ENCODE measurements at places on chromosomes 16 and 17.

- no peak for DNase-seq
Observed at GRCh38 chr16:26561303-26561702, 505.4 kb upstream of the C16orf82 start.

- DNase-seq = peak; percentile 53
Observed at GRCh38 chr16:79601931-79602627, 1.5 kb upstream of the MAF start.

DNA sequence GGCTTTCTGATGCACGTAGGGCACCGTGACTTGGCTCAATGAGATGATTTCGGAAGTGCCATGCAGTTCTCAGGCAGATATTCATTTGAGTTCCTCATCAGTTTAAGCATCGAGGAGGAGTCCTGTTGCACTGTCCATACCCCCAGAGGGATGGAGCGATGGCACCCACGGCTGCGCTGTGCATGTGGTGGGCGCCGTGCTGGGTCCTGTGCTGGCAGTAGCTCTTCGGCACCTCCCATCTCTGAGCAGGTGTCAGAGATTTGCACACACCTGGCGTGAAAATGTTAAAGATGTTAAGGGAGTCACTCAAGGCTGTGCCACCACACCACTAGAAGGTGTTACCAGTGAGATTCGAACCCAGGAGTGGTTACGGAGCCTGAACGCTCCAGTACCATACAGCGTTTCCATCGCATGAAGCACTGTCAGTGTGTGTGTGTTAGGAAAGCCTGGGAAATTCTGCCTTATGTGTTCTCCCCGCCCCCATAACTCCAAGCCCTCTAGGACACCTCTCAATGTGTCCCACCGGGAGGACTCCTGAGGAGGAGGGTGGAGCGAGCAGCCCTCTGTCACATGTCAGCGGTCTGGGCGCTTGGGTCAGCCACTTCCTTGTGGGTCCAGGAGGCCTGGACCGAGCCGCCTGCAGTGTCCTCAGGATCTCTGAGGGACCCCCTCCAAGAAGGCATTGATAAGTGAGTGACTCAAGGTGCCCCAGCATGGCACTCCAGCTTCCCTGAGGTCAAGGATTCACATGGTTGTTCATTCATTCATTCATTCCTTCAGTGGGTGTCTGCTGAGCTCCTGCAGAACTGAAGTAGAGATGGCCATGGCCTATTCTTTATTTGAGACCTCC lies 3.8 kb downstream of the MRC2 start:
- no peak for DNase-seq

- DNase-seq = no peak
Observed at GRCh38 chr17:75752802-75753513, 12.0 kb downstream of the GALK1 start.

GRCh38 chr16:82891918-82892317 lies 265.1 kb downstream of the CDH13 start:
- DNase-seq = no peak

DNA sequence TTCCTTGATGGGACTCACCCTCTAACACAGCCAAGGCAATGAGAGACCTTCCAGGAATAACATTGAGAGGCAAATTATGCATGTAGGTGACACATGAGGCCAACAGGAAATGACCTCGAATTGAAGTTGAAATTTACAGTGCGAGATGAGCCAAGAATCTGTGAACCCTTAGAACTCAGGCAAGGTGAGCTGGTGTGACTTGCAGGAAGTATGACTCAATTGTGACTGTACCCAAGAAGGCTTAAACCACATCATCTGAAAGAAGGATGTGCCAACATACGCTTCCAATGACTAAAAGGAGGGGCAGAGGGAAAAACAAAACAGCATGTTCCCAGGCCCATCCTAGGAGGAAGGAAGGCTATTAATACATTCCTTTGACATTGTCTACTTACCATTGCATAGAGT lies 44.8 kb downstream of the PITPNC1 start:
- peak; percentile 40 for DNase-seq

GRCh38 chr17:56909742-56910508 lies 3.9 kb downstream of the TRIM25 start:
- DNase-seq = no peak

GRCh38 chr16:53991754-53992378 lies 287.9 kb downstream of the FTO start:
- no peak for DNase-seq

- DNase-seq = no peak
Observed at GRCh38 chr17:302300-302698, 50.3 kb downstream of the RPH3AL start.

DNA sequence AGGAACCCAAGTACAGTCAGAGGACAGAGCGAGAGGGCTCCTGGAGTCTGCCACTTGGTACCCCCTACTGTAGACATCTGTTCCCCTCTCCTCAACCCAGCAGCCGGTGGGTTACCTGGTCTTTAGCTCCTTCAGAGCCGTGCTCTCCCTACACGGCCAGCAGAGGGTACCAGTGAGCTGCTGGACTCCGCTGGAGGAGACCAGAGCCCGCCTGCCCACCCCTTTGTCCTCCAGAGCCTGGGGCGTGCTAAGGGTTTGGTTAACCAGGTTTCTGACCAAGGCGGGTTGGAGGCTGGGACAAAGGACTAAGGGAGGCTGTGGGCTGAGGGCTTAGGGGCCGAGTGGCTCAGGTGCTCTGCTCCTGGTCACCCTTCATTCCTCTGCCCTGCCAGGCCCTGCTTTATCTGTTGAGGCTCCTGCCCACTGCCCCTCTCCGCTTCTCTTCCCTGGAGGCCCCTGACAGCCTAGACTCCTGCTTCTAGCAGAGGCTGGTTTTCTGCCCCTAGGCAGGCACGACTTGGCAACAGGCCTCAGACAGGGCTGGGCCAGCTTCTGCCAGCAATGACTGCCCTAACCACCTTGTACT lies 2.7 kb upstream of the HSD11B2 start:
- peak; percentile 68 for DNase-seq

DNA sequence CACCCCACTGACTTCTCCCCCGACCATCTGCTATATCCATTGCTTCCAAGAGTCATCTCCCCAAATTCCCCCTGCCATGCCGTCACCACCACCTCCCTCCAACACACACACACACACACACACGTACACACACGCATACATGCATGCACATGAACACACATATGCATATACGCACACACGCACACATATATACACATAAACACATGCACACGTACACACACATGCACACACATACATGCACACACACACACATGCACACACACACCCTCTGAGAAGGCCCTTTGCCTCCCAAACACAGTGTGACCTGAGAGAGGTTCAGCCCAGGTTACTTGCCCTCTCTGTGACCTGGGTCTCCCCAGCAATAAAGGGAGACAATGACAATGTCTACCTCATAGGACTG lies 95.1 kb downstream of the ZNF423 start:
- no peak for DNase-seq

GRCh38 chr17:27247071-27247957 lies 46.6 kb upstream of the WSB1 start:
- peak; percentile 42 for DNase-seq

GRCh38 chr16:80776856-80777255 lies 27.5 kb downstream of the CDYL2 start:
- DNase-seq = no peak

DNA sequence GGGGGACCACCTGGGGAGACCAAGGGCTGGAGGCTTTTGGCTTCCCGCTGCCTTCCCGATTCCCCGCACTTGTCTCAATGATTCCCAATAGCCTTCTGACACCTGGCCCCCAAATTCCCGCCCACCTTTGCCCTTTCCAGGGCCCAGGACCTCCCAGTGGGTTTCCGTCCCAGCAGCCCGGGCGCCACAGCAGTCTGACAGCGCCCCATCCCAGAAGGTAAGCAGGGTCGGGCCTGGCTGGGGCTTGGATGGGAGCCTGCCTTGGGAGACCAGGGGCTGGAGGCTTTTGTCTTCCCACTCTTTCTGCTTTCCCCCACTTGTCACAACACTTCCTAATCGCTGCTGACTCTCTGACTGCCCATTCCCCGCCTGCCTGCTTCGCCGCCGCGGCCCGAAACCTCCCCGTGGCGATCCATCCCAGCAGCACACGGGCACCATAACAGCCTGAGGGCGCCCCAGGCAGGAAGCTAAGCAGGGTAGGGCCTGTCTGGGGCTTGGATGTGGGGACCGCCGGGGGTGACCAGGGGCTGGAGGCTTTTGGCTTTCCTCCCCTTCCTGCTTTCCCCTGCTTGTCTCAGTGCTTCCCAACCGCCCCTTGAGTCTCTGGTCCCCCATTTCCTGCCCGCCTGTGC lies 2289.3 kb downstream of the TP53TG3F start:
- no peak for DNase-seq

- DNase-seq = no peak
Observed at GRCh38 chr17:58533616-58534188, 19.3 kb upstream of the MTMR4 start.

- peak; percentile 92 for DNase-seq
Observed at GRCh38 chr17:29589524-29590410, at the start of gene GIT1. Gene GIT1, minus strand, starts transcription at chr17:29589648. Its CDS starts 270 bp downstream, at chr17:29589378.

- no peak for DNase-seq
Observed at GRCh38 chr16:61791464-61791863, 244.8 kb downstream of the CDH8 start.

DNA sequence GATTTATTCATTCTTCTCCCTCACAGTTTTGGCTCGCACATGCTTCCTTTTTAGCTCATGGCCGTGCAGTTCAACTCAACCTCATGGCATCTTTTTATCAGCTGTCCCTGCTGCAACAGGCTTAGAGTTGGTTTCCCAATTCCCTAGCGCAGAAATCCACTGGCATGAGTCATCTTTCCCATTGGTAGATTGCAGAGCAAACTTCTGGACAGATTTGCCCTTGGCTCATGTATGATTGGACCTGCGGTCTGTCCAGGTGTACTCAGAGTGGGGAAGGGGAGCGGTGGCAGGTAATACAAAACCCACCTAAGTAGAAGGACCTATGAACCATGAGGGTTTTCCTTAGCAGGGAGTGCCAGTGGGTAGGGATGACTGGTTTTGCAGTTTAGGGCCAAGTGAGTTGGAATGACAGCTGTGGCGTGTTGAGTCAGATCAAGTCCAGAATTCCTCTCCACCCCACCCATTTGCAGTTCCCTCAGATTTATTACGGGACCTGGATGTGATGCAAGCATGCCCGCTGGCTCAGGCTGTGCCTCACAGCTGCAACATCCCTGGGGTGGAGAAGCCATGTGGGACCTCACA lies 584.7 kb downstream of the WWOX start:
- DNase-seq = no peak

- no peak for DNase-seq
Observed at GRCh38 chr16:85153656-85154091, 41.4 kb upstream of the CIBAR2 start.

DNA sequence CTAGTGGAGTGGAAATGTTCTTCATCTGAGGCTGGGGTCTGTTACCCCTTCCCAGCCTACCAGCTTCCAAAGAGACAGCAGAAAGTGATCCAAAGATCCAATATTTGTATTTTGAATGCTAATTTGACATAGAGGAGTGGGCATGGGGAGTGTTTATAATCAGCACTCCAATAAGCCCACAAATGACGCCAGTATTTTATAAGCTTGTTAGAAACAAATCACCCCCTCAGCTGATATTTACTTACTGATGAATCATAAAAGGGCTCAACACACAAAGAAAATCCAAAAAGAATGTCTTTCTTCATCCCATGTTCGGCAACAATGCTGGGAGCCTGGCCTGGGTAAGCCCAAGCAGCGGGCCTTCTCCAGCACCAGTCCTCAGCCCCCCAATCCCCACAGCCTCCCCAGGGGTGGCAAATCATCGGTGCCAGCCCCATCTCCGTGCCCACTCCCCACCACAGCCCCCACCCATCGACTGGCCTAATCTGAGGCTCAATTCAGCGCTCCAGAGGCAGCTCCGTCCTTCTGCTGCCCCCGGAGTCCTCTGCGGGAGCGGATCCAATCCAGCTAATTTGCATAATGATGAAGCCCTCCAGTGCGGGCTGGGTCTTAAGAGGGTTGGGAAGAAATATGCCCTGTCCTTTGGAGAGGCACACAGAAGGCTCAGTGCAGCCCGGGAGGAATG lies 169.5 kb downstream of the C16orf78 start:
- DNase-seq = no peak

GRCh38 chr16:26765087-26765486 lies 301.6 kb upstream of the C16orf82 start:
- DNase-seq = peak; percentile 11

GRCh38 chr17:31328160-31328535 lies 6.7 kb upstream of the EVI2A start:
- no peak for DNase-seq

- DNase-seq = peak; percentile 58
Observed at GRCh38 chr17:15260376-15261257, 4.5 kb downstream of the PMP22 start.

DNA sequence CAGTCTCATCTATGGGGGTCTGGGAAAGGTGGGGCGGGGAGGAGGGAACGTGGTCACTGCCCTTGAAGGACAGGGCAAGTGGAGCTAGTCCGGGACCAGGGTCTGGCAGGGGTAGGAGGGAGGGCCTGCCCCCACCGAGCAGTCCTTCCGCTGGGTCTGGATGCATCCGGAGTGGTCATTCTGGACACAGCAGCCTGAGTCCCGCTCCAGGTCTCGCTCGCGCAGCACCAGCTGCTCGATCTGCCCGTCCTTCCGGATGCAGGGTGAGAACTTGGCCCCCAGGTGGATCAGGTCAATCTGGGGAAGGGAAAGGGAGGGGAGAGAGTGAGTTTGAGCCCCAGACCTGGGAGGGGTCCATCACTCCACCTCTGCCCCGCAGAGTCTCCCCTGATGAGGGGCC lies 6.8 kb downstream of the AANAT start:
- DNase-seq = no peak

- DNase-seq = no peak
Observed at GRCh38 chr16:57994361-57994760, 6.1 kb downstream of the ZNF319 start.

- DNase-seq = no peak
Observed at GRCh38 chr17:32529604-32530003, 42.8 kb downstream of the CDK5R1 start.

GRCh38 chr16:10026593-10026992 lies 155.6 kb downstream of the GRIN2A start:
- DNase-seq = no peak

- peak; percentile 76 for DNase-seq
Observed at GRCh38 chr17:61235827-61236197, 163.8 kb upstream of the TBX2 start.

DNA sequence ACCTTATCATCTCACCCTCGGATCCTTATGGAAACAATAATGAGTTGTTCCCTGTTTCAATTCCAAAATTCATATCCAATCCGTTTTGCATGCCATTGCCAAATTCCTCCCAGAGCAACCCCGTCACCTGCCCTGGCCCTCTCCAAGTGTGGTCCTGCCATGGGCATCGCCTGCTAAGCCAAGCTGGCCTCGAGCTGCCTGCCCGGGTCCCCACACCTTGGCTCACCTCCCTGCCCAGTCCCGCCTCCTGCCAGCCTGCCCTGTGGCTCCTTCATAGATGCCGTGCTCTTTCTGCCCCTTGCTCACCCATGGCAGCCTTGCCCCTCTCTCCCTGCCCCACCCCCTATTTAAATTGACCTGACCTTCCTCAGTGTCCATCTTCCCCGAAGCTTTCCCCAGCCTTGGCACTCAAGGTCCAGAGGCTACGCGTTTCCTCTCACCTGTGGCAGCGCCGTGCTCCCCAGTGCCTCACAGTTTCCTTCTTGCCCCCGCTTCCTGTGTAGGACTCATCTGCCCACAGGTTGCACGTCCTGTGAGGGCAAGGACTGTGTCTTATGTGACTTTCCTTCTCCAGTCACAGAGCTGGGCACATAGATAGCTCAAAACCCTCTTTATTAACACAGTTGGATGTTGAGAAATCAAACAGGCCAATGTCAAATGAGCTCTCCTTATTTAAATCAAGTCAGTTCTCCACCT lies 12.7 kb downstream of the MAPT start:
- no peak for DNase-seq

- DNase-seq = no peak
Observed at GRCh38 chr17:47250855-47251254, 2.8 kb upstream of the ITGB3 start.

All from T47D (cell line).